ENCODE measurements at places on chromosomes 11 and 22.

- no peak for DNase-seq
Observed at GRCh38 chr11:106421676-106422292, 344.3 kb downstream of the AASDHPPT start.

DNA sequence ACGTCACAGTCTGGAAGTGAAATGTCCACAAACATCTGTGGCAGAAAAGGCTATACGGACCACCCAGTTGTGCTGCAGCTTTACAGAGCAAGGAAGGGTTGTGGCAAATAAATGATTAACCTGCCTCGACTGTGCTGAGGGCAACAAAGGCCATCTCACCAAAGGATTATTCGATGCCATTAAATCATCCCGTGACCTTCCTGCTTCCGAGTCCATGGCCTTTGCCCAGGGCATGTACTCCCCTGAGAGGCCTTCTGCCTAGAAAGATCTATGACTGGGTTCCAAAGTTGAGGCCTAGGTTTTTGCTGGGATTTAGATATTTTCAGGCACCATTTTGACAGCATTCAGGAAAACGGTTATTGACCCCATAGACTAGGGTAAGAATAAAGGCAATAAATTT lies 9.2 kb downstream of the CDPF1 start:
- DNase-seq = no peak

DNA sequence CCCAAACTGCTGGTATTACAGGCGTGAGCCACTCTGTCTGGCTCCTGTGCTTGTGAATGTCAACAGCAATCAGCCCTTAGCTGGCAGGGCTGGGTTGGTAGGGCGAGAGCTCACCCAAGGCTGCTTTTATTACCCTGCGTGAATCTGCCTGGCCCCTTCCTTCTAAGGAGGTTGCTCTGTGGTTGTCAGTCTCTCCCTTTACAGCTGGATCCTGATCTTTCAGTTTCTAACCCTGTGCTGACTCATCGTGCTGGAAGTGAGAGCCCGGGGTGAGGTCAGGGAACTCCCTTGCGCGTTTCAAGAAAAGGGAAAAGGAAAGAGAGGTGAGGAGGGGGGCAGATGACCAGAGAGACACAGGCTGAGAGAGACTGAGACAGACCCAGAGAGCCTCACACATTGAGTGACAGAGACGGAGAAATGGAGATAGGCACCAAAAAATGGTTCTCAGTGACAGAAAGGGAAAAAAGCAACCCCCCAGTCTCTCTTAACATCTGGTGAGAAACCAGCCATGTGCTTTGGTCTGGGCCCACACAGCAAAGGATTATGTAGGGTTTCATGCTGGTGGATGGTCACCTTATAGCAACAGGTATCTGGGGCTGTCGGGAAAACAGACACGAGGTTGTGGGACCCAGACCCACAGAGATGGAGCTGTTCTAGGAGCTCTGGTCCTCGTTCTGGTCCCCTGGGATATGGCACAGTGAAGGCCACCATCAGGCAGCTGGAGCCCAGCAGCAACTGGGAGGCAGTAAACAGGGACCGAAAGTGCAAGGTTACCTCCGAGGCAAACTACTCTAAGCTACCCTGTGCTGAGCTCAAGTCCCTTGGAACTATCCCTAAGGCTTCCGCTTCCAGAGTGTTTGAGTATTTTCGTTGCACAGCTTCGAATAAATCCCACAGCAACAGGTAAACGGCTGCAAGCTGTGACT lies 2.5 kb downstream of the TCN2 start:
- peak; percentile 74 for DNase-seq

DNA sequence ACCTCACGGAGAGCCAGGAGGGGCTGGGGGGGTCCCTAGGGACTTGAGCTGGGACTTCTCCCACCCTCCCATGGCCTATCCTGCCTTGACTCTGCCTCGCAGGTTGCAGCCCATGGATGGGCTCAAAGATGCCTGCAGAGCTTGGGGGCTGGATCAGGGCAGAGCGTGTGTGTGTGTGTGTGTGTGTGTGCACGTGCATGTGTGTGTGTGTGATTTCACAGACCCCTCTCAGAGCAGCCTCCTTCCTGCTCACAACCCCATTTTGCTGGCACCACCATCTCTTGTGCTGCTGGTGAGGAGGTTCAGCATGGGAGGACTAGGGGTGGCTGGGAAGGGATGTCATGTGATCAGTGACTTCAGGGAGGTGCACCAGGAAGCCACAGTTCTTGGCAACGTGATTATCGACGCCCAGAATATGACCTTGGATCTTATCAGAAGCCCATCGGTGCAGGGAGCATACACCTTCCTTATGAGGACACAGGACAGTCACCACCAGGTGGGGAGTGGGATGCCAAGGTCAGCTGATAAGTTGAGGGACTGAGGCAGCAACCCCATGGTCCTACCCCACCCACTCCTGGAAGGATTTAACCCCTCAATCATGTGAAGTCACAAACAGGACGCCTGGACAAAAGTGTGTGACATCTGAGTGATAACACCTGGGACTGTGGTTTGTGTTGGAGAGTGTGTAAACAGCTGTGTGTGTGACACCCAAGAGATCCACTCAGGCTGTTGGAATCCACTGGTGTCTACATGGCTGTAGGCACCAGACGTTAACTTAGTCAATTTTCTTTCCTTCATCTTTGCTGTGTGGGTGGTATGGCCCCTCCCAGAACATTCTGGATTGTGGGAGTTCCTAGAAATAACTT lies 1.8 kb upstream of the NAALADL1 start:
- no peak for DNase-seq

DNA sequence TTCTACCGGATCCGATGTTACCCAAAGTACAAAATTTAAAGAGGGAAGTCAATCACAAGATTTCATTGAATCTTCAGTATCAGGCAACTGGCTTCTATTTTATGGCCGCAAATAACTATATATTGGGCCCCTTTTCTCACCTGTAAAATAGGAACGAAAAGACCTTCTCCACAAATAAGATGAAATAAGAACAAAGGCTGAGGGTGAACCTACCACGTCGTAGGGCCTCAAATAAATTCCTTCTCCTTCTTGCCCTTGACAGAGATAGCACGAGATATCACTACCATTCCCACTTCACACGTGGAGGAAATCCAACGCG lies 794 bp upstream of the EMSY start:
- no peak for DNase-seq

DNA sequence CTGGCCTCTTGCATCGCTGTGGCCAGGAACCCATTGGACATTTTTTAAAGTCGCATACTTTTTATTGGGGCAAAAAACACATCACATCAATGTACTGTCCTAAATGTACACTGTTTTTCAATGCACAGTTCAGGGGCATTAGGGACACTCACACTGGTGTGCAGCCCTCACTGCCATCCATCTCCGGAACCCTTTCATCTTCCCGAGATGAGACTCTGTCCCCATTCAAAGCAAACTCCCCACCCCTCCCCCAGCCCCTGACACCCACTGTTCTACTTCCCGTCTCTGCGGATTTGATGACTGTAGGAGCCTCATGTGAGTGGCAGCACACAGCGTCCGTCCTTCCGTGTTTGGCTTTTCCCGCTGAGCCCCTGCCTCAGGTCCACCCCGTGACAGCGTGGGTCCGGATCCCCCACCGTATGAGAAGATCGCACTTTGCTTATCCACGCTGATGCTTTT lies 41.8 kb upstream of the TH start:
- DNase-seq = peak; percentile 18

DNA sequence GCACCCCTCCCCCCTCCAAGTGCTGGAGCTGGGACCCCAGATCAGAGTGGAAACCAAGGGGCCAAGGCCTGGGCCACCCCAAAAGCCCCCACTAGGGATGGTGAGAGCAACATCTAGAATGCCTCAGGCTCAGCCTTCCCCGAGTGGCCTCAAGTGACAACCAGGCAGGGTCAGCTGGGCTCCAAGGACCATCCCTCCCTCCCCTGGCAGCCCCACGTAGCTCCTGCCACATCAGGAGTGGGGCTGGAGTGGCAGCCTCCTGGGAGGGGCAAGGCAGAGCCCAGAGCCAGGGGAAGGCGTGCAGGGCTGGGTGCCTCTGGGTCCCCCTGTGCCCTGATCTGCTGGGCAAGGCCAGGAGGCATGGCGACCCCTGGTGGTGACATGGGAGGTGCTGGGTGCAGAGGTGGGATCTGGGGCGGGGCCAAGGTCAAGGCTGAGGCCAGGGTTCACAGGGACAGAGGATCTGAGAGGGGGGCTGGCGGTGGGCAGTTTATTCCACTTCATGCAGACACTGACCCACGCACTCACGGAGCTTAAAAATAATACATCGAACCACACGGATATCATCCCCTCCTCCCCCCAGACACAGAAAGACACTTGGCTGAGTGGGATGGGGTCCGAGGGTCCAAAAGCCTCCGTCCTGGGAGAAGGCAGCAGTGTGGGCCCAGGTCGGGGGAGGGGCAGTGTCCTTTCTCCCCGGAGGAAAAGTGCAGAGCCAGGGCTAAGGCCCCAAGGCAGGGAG lies 15.8 kb upstream of the EHD1 start:
- peak; percentile 91 for DNase-seq

DNA sequence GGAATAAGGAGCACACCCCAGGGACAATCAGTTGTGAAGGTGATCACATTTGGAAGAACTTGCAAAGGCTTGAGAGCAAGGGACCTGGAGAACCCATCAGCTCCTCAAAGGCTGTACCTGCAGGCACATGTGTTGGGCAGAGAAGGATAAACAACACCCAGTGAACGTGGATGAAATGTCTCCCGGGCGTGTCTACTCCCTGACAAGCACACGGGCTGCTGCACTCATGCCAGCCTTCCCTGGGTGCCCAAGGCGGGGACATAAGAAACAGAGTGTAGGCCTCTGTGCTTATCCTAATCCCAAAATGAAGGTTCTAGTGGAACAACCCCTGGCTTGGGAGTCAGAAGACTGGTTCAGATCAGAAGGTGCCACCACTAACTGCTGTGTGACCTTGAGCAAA lies 46.7 kb downstream of the DSCAML1 start:
- DNase-seq = no peak

DNA sequence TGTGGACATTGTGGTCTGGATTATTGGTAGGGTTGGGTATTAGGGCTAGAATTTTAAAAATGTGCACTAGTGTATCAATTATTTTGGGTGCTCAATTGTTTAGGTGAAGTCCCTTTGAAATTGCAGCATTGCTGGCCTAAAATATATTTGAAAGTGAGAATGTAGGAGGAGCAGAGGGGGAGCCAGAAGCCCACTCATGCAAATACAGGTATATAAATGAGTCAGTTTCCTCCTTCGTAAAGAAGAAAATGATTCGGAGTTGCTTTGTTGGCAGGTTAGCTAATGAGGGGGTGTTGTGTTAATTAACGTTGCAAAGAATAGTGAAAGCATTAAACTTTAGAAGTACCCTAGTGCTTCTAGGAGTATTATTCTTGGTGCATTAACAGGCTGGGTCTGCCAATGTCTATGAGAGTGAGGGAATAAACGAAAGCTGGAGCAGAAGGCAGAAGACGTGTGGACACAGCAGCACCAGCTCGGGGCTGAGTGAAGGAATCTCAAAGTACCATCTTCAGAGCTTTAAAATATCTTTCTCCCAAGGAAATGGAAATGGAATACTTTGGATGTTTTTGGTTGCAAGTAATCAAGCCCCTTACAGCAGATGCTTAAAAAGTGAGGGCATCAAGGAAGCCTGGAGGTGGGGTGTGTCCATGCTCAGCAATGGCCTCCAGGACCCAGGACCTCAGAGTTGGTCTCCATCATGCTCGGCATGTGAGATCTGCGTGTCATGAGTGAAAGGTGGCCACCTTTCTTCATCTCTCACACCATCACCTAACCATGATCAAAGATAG lies 522.9 kb downstream of the NTM start:
- DNase-seq = no peak

DNA sequence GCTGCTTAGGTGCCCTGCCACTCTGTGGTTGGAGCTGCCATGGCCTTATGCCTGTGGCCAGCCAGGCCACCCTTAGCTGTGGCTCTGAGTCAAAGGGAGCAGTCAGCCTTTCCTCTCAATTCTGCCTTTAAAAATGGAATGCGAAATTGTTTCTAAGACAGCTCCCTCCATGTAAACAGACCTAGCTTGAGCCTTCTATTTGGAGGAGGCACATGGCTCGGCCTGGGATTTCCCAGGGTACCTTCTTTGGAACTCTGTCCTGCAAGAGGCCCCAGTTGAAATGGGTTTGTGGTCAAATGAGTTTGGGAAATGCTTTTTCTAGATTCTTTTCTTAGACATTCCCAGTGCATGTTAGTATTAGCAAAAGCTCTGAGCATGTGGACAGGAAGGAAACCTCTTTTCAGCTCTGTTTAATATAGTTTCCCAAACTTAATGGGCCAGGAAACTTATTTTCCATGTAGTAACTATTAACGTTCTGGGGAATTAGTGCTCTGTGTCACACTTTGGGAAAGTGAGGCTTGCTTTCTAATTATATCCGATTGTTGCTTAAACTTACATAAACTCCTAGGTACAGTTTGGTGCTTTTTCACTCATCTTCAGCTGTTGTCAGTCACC lies 7.8 kb downstream of the PHOX2A start:
- DNase-seq = no peak

DNA sequence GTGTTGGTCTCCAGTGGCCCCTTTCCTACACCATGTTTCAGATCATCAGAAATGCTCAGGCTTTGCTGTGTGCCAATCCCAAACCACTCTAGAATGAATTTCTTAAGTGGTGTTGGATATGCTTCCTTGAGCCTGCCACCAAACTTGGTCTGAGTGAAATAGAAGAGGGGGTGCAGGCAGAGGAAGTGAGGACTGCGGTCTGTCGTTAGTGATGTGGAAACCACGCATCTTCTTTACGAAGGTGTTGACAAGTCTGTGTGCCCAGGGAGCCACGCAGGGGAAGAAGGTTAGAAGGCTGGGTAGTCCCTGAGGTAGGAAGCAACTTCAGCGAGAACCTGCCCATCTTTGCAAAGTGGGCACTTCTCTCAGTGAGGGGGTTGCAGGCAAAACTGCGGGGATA lies 187.4 kb upstream of the NAV2 start:
- no peak for DNase-seq

DNA sequence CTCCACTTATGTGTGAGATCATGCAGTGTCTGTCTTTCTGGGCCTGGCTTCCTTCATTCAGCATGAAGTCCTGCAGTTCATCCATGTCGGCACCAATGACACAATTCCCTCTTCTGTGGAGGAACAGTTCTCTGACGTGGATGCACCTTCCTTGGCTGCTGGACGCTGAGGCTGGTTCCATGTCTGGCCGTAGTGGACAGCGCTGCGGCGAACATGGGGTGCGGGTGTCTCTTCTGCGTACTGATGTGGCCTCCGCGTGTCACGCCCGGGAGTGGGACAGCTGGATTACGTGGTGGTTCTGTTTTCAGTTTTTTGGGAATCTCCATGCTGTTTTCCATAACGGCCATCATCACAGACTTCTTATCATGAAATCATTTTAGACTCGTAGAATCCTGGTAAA lies 16.9 kb upstream of the MUC2 start:
- DNase-seq = no peak

DNA sequence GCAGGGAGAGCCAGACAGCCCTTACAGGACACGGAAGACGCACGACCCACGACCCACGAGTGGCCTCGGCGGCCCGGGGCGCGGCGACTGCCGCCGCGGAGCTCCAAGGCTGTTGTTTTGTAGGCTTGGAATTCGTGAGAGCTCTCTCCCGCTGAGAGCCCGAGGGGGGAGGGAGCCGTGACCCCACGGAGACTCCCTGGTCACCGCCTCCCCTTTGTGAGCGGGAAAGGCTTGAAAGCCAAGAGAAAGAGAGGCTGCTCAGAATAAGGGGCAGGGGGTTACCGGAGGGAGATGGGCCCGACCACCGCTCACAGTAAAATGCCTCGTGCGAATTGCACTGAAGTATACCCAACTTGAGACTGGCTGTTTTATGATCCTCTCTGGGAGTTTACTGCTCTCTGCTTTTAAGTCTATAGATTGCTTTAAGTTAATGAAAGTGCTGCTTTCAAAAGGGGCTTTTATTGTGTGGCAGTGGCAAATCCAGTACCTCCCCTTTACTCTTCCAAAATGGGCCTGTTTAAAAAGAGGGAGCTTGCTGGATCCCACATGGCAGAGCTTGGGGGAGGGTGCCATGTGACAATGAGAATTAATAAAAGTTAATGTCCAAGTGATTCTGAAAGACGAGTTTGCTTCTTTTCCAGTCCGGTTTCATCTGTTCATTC lies 2.9 kb downstream of the PKNOX2 start:
- no peak for DNase-seq
